ENCODE measurements at places on chromosomes 2 and 18.
A peak's percentile ranks its signal among the peaks of the same experiment; 100 is the strongest.

- DNase-seq: no peak
Measured at GRCh38 chr2:162308747-162309503, 9.6 kb downstream of the IFIH1 start.

- peak; percentile 51 for DNase-seq
Measured at GRCh38 chr2:73418343-73418742, 32.7 kb downstream of the ALMS1 start.

- no peak for DNase-seq
Measured at GRCh38 chr2:71605173-71605641, 151.8 kb downstream of the DYSF start.

GRCh38 chr2:215000721-215001120 lies 137.7 kb downstream of the ABCA12 start:
- no peak for DNase-seq

GRCh38 chr2:68762665-68763064 lies 28.1 kb downstream of the ARHGAP25 start:
- no peak for DNase-seq

DNA sequence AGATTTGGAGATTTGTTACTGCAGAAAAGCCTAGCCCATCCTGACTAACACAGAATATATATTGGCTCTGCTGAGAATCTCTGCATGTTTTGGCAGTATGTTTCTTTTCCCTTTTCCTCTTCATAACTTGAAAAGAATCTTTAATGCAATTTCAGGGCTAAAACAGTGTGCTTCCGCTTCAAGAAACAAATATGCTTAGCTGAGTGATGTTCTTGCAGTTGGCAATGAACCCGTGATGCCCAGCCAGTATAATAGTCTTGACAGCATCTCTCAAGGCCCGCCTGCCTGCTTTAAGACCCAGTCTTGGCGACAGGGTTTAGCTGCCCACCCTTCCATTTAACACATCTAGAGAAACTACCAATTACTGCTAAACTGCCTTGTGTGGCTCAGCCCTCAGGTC lies 184.5 kb downstream of the INO80D start:
- no peak for DNase-seq

DNA sequence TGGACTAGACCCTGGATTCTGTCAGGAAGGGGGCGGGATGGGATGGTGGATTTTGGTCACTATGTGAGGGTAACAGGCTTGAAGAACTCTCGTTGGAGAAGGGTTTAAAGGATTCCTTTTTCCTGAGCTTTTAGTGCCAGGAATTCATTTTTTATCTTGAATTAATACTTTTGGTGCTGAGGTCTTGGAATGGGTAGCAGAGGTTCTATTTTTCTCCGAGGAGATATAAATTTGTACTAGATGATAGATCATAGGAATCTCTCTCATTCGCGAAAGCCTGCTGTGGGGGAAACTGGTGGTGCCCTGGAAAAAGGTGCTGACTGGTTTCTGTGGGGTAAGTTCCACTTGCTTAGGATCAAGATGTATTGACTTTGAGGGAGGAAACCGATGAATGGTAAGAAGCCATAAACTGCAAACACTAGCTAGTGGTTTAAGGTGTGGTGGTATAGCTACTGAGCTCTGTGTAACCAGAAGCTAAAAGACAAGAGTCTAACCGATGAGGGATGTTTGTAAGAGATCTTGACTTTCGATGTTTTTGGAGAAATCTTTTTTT lies 706 bp downstream of the AGPS start:
- peak; percentile 14 for DNase-seq

GRCh38 chr2:78928502-78928901 lies 97.0 kb upstream of the REG3G start:
- no peak for DNase-seq

DNA sequence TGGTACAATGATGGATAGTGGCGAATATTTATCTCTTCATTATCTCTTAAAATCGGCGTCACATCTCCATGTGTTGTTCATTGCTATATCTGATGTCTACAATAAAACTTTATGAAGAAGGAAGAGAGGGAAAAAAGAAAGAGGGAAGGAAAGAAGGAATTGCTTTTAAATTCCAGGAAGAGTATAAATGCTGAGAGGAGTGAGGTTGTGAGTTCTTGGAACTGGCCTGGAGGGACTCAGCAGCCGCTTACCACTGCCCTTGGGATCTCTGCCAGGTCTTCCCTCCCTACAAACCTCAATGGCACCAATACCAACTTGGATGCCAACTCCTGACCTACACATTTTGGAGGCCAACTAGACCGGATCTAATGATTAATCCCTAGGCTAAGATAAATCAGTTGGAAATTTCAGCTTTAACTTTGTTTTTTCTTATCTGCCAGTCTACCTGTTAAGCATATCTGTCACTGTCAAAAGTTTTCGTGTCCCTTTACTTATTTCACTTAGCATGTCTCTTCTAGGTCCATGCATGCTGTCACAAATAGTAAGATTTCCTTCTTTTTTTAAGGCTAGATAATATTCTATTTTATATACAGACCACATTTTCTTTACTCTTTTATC lies 9.8 kb downstream of the SCN9A start:
- peak; percentile 14 for DNase-seq
